ENCODE measurements at places on chromosomes 1 and 21. TPM values are rescaled to one million over a fixed set of nuclear protein-coding genes. Genes with fewer than 3 reads are reported as not detected.

The KRTAP13-1 gene
- polyA plus RNA-seq: not detected

The CA14 gene
- polyA plus RNA-seq: 1.7 TPM

The CFAP107 gene
- not detected for polyA plus RNA-seq

The LEMD1 gene
- not detected for polyA plus RNA-seq

The KCNA2 gene
- polyA plus RNA-seq: not detected

The PLA2G2F gene
- polyA plus RNA-seq: not detected

The OR2C3 gene
- polyA plus RNA-seq: not detected

The C2CD2 gene
- polyA plus RNA-seq: 4.9 TPM

The NBPF10 gene
- 0.08 TPM for polyA plus RNA-seq

The SPATA45 gene
- not detected for polyA plus RNA-seq

The FYB2 gene
- polyA plus RNA-seq: not detected

The AKR7A3 gene
- not detected for polyA plus RNA-seq

The SLC9C2 gene
- not detected for polyA plus RNA-seq

The CNR2 gene
- polyA plus RNA-seq: 0.17 TPM

The GNG4 gene
- not detected for polyA plus RNA-seq

The S100A14 gene
- polyA plus RNA-seq: not detected

The CFHR5 gene
- polyA plus RNA-seq: not detected

The GMEB1 gene
- 20.1 TPM for polyA plus RNA-seq

The ADCY10 gene
- polyA plus RNA-seq: not detected

The OR14K1 gene
- polyA plus RNA-seq: not detected

The MTARC1 gene
- not detected for polyA plus RNA-seq

The HEATR1 gene
- 14.2 TPM for polyA plus RNA-seq

The PRAMEF27 gene
- polyA plus RNA-seq: not detected

The MARK1 gene
- not detected for polyA plus RNA-seq

The LYPD8 gene
- not detected for polyA plus RNA-seq

The GPR25 gene
- polyA plus RNA-seq: 0.66 TPM

The PTGS2 gene
- polyA plus RNA-seq: not detected

The ZNF362 gene
- 30.0 TPM for polyA plus RNA-seq

The CA6 gene
- 3.6 TPM for polyA plus RNA-seq

The DMBX1 gene
- not detected for polyA plus RNA-seq

The SV2A gene
- polyA plus RNA-seq: 2.1 TPM

The IL19 gene
- polyA plus RNA-seq: not detected

The TMPRSS2 gene
- polyA plus RNA-seq: not detected

The PODN gene
- polyA plus RNA-seq: not detected

The SETDB1 gene
- 13.4 TPM for polyA plus RNA-seq

The AMY1B gene
- not detected for polyA plus RNA-seq

The GJA8 gene
- not detected for polyA plus RNA-seq

The AIRE gene
- 0.14 TPM for polyA plus RNA-seq

The INSRR gene
- polyA plus RNA-seq: not detected

The BSND gene
- polyA plus RNA-seq: not detected

The SYPL2 gene
- 0.43 TPM for polyA plus RNA-seq

The IL20 gene
- polyA plus RNA-seq: not detected

The PCNX2 gene
- polyA plus RNA-seq: 5.3 TPM

The C1orf87 gene
- polyA plus RNA-seq: not detected

The MRPS14 gene
- polyA plus RNA-seq: 67.6 TPM

The PTGER3 gene
- not detected for polyA plus RNA-seq

The DISP3 gene
- polyA plus RNA-seq: 0.53 TPM

The RPAP2 gene
- polyA plus RNA-seq: 21.3 TPM

The ADGRB2 gene
- not detected for polyA plus RNA-seq

The ARHGAP29 gene
- 0.13 TPM for polyA plus RNA-seq

The CD34 gene
- not detected for polyA plus RNA-seq

The CRNN gene
- polyA plus RNA-seq: not detected

The SLC19A1 gene
- polyA plus RNA-seq: 11.7 TPM

The RHEX gene
- not detected for polyA plus RNA-seq

The ERG gene
- polyA plus RNA-seq: not detected

The NOS1AP gene
- not detected for polyA plus RNA-seq

The CLCA2 gene
- polyA plus RNA-seq: not detected

The KLHDC7A gene
- not detected for polyA plus RNA-seq

Data from naive thymus-derived CD4-positive, alpha-beta T cell (primary cell).